ENCODE measurements at places on chromosomes 11 and 22. TPM values are rescaled to one million over a fixed set of nuclear protein-coding genes. Genes with fewer than 3 reads are reported as not detected.

DNA sequence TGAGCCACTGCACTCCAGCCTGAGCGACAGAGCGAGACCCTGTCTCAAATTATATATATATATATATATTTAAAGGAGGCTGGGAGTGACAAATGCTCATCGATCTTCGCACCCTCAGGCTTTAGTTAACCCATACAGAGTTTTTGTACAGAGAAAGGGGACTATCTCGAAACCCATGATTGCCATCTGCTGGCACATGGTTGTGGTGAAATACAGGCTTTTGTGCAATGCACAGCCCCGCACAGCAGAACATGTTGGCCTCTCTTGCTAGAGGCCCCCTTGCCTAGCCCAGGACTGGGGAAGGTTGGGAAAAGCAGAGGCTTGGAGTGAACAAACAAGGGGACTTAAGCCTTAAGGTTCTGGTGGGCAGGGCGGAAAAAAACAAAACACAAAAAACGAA lies 3.6 kb downstream of the MYBPC3 start:
- peak; percentile 35 for DNase-seq

DNA sequence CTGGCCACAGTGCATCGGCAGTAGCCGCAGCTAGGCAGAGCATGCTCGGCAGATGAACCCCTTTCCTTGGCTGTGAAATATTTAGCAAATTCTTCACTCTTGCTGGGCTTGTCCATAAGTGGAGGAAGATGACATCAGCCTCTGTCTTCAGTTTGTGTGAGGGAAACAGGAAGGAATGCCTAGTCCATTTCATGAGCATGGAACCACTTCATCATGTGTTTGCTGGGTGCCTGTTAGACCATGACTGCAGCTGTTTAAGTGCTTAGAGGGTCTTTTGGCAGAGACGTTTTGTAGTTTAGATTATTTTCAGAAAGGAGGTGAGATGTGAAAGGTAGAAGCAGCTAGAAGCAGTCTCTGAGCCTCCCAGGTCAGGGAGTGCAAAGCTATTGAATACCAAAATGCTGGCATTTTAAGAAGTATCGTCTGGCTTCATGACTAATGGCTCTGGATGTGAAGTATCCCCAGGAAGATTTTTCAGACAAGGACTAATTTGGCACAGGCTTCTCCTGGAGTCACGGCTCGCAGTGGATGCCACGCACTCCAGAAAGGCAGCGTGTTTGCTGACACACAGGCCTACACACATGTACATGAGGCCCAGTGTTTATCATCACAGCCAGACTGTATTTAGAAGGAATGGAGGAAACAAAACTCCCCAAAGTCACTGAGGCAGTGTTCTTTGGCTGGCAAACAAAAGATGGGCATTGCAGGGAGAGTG lies 43.1 kb upstream of the GRAMD1B start:
- DNase-seq, result peak; percentile 13

The E2F8 gene
- total RNA-seq, result 7.7 TPM

- no peak for DNase-seq
These were observed 332.8 kb upstream of the C11orf87 start for GRCh38 chr11:109089144-109089543.

The GGTLC3 gene
- not detected for total RNA-seq

DNA sequence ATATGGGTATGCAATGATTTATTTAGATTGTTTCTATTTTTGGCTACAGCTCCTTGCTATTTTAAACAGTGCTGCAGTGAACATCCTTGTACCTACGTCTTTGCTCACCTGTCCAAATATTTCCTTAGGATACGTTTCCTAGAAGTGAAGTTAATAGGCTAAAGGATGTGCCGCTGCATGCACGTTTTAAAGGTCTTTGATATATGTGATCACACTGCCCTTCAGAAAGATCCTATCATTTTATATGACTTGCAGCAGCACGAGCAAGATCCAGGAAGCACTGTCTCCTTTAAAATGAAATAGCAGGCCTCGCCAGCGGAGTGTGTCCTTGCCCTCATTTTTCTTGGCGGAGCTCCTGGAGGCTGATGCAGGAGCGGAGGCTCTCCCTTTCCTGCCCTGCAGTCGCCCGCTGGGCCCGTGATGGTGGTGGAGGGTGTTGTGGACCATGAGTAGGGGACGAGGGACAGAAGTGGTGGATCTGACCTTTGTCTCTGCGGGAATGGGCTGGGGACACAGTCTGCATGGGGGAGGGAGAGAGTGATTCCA lies 19.4 kb downstream of the RPS6KA4 start:
- no peak for DNase-seq

GRCh38 chr22:22576244-22576988 lies 17.4 kb upstream of the PRAME start:
- peak; percentile 60 for DNase-seq

The CUL5 gene
- total RNA-seq, result 25.0 TPM

The MS4A4A gene
- not detected for total RNA-seq

DNA sequence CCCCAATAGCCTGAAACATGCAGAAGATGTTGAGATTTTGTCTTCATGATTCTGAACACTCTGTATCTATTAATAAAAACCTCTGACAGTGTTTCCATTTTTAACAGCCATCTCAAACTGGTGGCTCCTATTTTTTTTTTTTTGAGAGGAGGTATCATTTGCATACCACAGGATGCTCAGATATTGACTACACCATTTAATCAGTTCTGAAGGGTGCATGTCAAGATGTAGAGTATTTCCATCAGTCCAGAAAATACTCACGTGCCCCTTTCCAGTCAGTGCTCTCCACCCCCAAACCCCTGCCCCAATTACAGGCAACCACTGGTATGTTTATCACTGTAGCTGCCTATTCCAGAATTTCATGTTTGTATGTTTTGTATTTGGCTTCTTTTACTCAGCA lies 85.3 kb upstream of the SORL1-AS1 start:
- no peak for DNase-seq

- DNase-seq, result peak; percentile 66
These were observed 1.4 kb downstream of the TMEM80 start for GRCh38 chr11:696955-697491.

DNA sequence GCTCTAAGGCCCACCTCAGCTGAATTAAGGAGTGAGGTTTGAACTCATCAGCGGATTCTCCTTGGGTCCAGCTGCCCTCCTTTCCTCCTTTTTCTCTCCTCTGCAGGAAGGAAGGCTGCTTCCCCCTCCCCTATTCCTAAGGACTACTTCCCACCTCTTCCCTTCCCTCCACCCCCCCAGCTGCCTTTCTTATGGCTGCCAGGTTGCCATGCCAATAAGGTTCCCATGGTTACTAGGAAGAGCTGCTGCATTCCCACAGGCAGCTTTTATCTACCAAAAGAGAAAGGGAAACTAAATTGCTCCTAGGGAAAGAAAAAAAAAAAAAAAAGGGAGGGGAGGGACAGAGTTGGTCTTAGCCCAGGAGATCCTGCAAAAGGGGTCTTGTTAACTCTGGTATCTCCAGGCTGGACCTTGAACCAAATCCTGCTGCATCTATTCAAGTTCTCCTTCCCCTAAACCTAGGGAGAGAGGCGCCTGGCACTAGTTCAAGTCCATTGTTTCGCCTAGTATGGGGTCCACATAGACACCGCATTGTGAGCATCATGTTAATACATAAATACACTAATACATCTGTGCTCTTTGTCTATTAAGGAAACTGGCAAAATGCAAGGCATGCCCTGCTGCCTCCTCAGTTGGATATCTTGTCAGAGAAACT lies 21.2 kb upstream of the FEZ1 start:
- peak; percentile 54 for DNase-seq

The BIRC3 gene
- 24.7 TPM for total RNA-seq

- DNase-seq, result peak; percentile 71
These were observed 22.5 kb upstream of the SEPTIN5 start for GRCh38 chr22:19691721-19692341.

The BBOX1 gene
- not detected for total RNA-seq

- DNase-seq, result no peak
These were observed 566.7 kb downstream of the BRD1 start for GRCh38 chr22:49260681-49261580.

- peak; percentile 5 for DNase-seq
These were observed 1.4 kb upstream of the OSBPL5 start for GRCh38 chr11:3166268-3167142.

The TSSK2 gene
- total RNA-seq, result not detected

DNA sequence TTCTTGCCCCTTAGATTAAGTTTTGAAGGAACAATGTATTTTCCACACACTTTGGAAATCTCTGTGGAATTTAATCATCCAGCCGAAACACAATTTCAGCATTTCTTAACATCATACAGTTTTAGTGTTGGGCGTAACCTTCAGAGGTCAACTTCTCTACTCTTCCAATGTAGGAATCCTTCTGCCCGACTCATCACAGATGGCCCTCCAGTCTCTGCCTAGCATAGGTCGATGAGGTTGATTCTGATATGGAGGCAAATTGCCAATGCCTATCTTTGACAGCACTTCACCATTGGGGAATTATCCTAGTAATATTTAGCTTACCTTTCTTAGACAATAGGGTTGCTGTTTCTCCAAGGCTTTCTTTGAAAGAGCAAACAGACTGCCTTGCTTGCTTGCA lies 175.7 kb upstream of the TTC12 start:
- no peak for DNase-seq

The MAPK8IP2 gene
- 3.7 TPM for total RNA-seq

The F2 gene
- not detected for total RNA-seq

GRCh38 chr11:72589802-72590761 lies 84.1 kb downstream of the PDE2A start:
- peak; percentile 54 for DNase-seq

The RAG2 gene
- total RNA-seq, result not detected

- DNase-seq, result no peak
These were observed 14.0 kb upstream of the RELT start for GRCh38 chr11:73361953-73362776.

- peak; percentile 82 for DNase-seq
These were observed 11.7 kb downstream of the OSBPL5 start for GRCh38 chr11:3153291-3153861.

DNA sequence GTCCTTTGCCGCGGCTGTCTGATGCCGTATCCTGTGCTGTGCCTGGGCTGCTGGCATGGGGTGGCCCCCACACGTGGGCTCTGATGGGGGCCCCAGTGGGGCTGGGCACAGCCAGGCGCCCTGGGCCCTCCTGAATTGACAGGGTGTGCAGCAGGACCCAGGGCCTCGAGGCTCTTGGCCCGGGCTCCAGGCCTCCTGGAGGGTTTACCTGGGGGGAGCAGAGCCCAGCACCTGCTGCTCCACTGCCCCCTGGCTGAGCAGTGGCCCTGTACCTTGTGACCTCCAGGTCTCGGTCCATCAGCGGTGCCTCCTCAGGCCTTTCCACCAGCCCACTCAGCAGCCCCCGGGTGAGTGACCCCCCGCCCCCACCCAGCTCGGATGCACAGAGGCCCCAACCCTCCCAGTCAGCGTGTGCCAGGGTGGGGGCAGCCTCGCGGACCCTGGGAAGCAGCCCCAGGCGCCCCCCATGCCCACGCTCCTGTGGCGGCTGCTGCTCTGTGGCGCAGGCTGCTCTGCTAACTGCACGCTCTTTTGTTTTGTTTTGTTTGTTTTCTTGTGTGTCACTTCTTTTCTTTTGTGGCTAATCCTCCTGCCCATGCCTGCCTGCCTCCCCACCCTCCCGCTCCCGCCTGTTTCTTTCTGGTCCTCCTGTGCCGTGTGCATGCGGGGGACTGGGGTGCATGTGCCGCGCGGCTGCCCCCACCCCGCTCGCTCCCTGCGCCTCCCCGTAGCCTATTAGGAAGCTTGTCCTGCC lies 36.9 kb downstream of the MOB2 start:
- no peak for DNase-seq

DNA sequence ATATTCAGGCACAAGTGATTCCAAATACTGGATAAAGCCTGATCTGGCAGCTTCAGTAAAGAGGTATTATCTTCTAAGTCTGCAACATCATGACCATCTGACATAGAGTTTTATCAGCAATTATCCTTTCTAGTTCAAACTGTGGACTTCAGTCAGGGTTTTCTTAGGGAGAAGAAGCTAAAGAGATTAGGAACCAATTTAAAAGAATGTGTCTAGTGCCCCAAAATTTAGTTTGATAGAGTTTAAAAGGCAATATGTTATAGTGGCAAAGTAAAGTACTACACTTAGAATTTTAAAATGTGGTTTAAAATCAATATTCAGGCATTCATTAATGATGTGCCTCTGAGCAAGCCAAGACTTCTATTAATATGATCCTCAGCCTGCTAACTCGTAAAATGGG lies 5.4 kb downstream of the PAK1 start:
- no peak for DNase-seq

The TST gene
- total RNA-seq, result 30.8 TPM

- DNase-seq, result no peak
These were observed 15.8 kb downstream of the ABTB2 start for GRCh38 chr11:34341931-34342533.

DNA sequence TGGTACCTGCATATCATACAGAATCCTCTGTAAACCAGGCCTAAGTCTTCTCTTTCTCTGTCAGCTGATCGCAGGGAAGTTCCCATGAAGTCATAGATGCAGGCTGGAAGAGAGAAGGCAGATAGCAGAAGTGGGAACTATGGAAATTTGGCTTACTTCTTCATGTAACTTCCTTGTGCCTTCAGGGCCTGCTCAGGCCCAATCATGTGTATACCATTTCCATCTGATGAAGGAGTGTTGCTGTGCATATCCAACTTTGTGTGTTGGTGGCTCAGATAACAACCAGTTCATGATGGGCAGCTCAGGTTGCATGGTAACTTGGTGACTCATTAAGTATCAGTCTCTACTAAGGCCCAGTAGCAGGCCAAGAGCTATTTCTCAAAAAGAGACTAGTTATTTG lies 53.1 kb upstream of the CEP295 start:
- DNase-seq, result no peak
